Amniotic stem cell (primary cell): ENCODE measurements at places on chromosomes 13 and 19.

DNA sequence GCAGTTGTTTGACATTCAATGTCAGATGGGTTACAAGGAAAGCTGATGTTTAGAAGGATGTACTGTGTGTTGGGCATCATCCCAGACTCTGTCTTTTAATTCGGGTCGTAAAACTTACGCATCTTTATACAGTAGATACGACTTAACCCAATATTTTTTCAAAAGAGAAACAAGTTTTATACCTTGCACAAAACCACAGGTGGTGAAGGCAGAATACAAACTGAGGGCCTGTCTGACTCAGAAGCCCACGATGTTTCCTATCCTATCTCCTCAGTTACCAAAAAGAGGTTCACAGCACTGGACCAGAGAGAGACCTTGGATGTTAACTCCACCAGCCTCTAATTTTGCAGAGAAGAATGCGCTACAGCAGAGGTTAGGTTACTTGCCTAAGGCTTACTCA is 477.0 kb downstream of the FOXO1 start:
- DNase-seq = no peak

DNA sequence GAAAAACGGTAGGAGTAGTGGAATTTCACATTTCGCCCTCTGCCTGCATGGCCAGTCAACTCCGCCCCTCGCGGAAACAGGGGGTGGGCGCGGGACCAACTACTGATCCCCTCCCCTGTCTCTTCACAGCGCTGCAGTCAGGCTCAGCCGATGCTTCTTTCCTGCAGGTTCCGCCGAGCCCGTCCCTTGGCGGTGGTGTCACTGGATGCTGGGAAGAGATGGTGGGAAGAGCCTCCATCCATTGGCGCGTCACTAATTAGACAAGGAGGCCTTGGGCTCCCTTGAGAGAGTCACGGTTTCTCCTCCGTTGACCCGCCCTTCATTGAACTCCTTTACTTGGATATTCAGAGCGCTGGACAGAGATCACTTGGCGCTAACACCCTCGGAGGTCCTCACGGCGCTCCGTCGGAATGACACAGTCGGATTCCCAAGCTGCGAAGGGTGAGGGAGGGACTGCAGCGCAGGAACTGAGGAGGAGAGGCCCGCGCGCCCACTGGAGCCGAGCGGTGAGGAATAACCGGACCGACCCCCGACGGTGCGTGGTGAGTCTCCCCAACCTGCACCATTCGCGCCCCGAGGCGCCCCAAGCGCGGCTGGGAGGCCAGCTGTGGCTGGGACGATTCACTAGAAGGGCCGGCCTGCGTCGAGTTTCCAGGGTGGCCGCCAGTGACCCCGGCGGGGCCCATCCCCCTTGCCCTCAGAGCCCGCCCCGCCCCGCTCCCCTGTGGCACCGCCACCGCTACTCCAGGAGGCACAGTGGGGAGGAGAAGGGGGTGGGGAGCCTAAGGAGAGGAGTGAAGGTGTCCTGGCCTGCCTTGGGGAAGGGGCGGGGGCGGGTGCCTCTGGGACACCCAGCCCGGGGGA is 11.2 kb upstream of the CEACAM21 start:
- DNase-seq = no peak

- DNase-seq = no peak
These were observed 13.8 kb downstream of the EPS15L1 start for GRCh38 chr19:16457954-16458331.

- no peak for DNase-seq
These were observed 2.3 kb downstream of the DDX39A start for GRCh38 chr19:14416817-14417231.

DNA sequence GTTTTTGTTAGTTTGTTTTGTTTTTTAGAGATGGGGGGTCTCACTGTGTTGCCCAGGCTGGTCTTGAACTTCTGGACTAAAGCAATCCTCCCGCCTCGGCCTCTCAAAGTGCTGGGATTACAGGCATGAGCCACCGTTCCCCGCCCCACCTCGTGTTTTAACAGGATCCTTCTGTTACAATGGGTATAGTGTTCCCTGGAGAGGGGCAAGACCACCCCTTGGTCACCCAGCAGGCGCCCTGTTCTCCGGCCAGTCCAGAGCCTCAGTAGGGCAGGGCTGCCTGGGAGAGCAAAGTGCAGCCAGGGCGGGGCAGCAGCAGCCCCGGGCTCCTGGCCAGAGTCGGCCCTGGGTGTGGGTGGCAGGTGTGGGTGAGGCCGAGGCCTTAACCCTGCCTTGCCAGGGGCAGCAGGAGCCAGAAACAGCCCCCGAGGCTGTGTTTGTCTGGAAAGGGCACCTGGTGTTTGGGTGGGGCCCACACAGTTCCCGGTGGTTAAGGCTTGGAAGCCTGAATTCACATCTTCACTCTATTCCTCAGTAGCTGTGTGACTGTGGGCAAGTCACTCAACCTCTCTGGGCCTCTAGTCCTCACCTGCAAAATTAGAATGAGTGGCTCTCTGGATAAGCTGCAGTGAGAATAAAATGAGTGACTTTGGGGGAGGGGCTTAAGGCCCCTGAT is 7.2 kb downstream of the VASP start:
- no peak for DNase-seq
